ENCODE measurements at places on chromosomes 1 and 21.
A peak's percentile ranks its signal among the peaks of the same experiment; 100 is the strongest.

DNA sequence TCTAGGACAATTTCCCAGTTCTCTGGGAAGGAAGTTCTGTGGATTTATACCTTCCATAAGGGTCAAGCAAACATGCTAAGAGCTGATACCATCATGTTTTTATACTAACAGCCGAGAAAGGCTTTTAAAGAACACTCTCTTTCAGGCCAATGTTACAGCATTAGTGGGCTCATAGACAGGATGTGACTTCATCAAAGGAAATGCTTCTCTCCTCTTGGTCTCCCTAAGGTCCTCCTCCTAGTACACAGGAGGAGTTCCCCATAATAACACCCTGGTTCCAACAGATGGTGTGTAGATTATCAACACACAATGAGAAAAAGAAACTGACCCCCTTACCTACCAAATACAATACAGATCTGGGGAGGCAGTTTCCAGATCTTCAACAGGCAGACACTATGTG lies 26.7 kb upstream of the GLIS1 start:
- DNase-seq: no peak

- DNase-seq: no peak
Measured at GRCh38 chr1:29948581-29948980, 712.3 kb downstream of the PTPRU start.

- no peak for DNase-seq
Measured at GRCh38 chr1:228986093-228986904, 251.0 kb downstream of the RHOU start.

DNA sequence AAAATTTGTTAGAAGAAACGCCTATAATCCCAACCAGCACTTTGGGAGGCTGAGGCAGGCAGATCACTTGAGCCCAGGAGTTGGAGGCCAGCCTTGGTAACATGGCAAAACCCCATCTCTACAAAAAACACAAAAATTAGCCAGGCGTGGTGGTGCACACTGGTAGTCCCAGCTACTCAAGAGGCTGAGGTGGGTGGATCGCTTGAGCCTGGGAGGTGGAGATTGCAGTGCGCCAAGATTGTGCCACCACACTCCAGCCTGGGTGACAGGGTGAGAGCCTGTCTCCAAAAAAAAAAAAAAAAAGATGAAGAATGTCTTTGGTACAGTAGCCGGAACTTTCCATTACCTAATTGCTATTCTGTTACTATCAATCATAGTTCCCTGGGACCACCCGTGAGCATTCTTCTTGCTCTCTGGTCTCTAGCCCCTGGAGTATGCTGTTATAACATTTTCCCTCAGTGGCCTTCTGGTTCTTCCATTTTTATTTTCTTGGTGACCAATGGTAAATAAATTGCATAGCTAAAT lies 43.4 kb downstream of the WASF2 start:
- DNase-seq: no peak

DNA sequence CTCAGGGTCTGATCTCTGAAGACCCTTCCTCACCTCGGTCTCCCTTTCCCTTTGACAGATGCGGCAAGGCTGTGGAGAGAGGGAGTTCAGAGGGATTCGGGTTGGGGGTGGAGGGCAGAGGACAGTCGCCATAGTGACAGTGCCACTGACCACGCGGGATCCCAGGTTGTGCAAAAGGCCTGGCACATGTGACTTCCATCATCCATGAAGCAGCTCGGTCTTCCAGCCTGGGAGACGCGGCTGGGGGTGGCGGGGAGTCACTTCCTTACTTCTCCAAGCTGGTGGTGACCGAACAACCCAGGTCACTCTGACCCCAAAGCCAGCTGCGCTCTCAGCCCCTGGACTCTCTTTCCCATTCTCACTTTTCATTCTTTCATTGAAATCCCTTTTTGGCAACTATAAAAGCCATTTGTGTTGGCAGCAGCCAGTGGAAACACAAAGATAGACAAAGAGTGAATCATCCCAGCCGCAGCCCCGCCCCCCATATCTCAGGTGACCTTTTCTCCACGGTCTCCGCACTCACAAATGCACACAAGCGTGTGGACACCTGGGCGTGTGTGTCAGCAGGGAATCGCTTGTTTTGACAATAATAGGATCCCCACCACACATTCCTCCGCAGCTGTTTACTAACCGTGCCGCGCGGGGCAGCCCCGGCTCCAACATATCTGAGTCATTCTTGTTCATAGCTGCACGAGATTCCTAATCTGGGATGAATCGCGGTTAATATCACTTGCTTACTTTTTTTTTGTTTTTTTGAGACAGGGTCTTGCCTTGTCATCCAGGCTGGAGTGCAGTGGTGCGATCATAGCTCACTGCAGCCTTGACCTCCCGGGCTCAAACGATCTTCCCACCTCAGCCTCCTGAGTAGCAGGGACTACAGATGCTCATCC lies 68.3 kb downstream of the DHRS3 start:
- no peak for DNase-seq

- DNase-seq: peak; percentile 46
Measured at GRCh38 chr1:31939484-31940329, 1.5 kb upstream of the PTP4A2 start.

DNA sequence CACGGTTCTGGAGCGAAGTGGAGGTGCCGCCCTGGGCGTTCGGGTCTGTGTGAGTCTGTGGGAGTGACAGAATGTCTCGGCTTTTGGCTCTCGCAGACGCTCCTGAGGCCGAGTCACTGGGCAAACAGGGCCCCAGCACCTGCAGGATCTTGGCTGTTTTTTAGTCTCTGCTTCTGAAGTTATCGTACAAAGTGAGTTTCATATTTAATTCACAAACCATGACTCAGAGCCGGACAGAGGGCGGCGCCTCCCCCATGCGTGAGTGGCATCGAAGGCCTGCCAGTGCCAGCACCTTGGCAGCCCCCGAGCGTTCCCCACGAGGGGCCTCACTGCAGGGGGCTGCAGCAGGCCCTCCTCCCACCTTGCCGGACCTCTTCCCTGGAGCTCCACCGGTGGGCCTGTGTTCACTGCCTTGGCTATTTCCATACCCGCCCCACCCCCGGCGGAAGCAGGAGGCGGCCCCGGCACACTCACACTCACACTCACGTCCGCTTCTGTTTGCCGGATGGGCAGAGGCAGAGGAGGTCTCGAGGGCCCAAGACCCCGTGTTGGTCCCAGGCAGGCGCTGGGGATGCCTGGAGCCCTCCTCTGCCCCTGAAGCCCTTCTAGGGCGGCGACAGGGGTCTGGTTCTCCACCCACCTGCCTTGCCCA lies 56.3 kb downstream of the MORN1 start:
- DNase-seq: no peak

GRCh38 chr1:190391582-190391981 lies 86.1 kb downstream of the BRINP3 start:
- DNase-seq: no peak

DNA sequence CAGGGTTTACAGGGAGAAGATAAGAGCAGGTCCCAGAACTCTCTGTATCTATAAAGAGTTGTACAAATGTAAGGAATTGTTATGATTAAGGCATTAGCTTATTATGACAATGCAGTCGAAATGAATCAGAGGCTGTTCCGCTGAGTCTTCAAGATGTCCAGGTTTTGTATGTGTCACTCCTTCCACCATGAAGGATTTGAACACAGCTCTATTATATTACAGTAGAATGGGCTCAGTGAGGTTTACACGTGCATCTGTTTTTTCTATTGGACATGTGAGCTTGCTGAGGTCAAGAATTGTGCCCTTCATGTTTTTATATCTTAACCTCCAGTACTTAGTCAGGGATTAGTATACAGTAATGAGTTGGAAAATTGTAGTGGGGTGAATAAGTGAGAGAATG lies 86.3 kb downstream of the MPZL1 start:
- DNase-seq: no peak

- no peak for DNase-seq
Measured at GRCh38 chr1:86430376-86430775, 6.4 kb downstream of the CLCA2 start.

- no peak for DNase-seq
Measured at GRCh38 chr1:76921590-76921989, 54.3 kb downstream of the ST6GALNAC5 start.

DNA sequence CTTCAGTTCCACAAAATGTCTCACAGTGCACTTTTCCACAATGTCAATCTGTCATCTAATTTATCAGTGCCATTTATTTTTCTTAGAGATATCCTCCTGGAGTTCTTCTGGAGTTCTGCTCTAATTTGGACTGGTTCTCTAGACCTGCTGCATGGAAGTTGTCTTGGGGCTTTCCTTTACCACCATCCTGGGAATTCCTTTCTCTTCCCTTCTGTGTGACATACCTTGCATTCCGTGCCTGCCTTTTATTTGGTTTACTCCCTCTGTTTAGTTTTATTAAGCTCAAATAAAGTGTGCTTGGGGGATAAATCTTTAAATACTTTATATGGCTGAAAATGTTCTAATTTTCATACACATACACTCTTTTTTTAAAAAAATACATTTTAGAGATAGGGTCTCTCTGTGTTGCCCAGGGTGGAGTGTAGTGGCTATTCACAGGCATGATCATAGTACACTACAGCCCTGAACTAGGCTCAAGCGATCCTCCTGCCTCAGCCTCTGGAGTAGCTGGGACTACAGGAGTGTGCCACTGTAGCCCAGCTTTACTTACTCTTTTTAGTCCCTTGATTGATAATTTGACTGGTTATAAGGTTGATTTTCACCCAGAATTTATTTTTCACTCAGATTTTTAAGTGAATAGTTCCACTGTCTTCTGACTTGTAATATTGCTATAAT lies 14.4 kb downstream of the MTF2 start:
- no peak for DNase-seq

- no peak for DNase-seq
Measured at GRCh38 chr1:244980605-244981004, 116.3 kb upstream of the HNRNPU start.

- no peak for DNase-seq
Measured at GRCh38 chr21:30211071-30211470, 4.8 kb downstream of the CLDN8 start.

GRCh38 chr1:9201401-9202239 lies 33.0 kb upstream of the H6PD start:
- no peak for DNase-seq

GRCh38 chr1:3746830-3747521 lies 5.3 kb upstream of the CCDC27 start:
- peak; percentile 81 for DNase-seq

DNA sequence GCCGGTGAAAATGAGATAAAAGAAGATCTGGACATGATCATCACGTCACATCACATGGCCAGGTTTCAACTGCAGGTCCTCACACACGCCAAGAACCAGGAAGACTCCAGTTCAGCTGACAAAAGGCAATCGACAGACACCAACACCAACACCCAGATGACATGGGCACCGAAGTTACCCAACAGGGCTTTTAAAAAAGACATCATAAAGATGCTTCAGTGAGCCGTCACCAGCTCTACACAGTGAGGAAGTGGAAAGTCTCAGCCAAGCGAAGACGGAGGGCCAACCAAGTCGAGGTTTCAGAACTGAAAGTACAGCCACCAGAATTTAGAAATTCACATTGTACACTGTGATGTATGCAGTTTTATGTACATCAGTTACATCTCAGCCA lies 154.3 kb upstream of the COL6A1 start:
- DNase-seq: no peak

DNA sequence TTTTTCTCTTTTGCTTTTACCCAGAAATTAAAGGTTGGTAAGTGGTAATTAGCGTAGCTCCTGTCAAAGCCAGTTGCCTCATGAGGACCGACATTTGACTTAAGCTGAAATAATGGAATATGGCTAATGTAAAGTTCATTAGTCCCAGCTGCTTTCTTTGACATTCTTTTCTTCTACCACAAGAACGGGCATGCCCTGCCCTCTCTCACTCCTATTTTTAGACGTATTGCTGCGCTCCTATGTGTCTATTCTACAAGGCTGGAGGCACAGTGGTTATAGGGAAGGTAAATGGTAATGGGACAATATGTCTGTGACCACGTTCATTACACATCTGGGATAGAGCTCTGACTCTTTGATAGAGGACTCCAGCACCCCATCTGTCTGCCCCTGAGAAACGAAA lies 6.8 kb downstream of the CORT start:
- no peak for DNase-seq

- DNase-seq: no peak
Measured at GRCh38 chr21:28172376-28172775, 820.3 kb downstream of the LTN1 start.

DNA sequence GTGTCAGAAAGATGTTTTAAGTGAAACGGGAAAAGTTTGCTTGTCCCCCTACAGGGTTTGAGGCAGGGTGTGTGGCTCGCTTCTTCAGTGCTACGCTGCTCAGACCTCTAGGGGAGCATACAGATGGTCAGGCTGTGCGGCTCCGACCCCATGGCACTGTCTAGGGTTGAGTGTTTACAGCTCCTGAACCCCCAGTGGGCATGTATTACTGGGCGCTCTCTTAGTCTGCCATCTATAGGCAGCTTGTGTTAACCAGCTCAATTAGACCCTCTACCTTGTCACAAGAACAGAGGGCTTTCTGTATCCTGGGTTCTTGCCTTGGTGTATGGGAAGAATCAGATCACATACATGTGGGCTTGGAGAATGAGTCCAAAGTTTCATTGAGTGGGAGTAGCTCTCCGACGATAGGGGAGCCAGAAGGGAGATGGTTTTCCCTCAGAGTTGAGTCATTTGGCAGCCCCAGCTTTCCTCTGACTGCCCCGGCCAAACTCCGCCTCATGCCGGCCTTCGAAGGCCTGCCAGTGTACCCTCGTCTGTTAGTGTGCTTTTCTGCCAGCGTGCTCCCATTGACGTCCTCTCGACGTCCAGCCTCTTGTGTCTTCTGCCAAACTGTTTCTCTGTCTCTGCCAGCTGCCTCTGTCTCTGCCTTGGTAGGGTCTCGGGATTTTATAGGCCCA lies 38.6 kb upstream of the ADGRL4 start:
- DNase-seq: no peak

DNA sequence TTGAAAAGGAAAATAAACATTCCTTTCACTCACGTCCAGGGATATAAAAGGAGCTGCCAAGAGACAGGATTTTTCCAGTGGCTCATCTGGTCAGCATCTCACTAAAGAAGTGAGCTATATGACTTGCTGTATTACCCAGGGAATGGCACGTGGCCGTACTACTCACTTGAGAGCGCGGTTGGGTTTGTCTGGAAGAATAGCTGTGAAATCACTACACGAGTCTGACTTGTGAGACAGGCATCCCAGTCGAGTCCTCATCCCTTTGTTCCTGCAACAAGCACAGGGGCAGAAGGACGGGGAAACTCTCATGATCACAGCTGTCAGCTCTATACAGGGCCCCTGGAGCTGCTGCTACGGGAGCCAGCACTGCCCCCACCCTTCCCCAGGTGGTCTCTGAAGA lies 17.7 kb downstream of the RGS8 start:
- no peak for DNase-seq

- no peak for DNase-seq
Measured at GRCh38 chr1:170730438-170730837, 66.5 kb downstream of the PRRX1 start.

DNA sequence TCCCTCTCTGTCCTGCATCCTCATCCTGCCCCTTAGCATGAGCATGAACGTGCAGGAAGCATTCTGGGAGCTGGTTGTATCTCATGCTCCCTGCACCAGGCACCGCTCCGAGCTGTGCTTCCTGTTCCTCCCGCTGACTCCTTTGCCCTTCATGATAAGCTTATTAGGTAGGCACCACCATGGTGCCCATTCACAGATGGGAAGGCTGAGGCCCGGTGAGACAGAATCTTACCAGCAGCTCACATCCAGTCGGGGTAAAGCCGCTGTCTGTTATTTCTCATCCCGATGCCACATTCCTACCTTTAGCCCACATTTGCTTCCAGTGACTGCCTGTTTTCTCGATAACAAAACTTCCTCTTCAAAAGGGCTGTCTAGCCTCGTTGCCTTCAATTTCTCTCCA lies 7.3 kb downstream of the MIIP start:
- DNase-seq: no peak

All from activated T-helper 1 cell treated with anti-CD3 and anti-CD28 coated beads, Interleukin-2, amount 50 U/mL, for 16 hours (primary cell).